Ovary (tissue), 10 donors: ENCODE measurements at places on chromosomes 3 and 15. TPM values are rescaled to one million over a fixed set of nuclear protein-coding genes. Genes with fewer than 3 reads are reported as not detected.

GRCh38 chr3:30530084-30530483, 76.3 kb upstream of the TGFBR2 start:
- H3K27me3 ChIP-seq, result no peaks in the 10 kb centered on the region
- no peak overlapping the region for H3K4me3 ChIP-seq
- H3K27ac ChIP-seq, result no peak overlapping the region

- no peak overlapping the region for H3K4me3 ChIP-seq
- no peaks in the 10 kb centered on the region for H3K36me3 ChIP-seq
- no peaks in the 10 kb centered on the region for H3K4me1 ChIP-seq
- H3K27ac ChIP-seq, result no peak overlapping the region
- DNase-seq, result no peak
These were observed 98.2 kb upstream of the DCBLD2 start for GRCh38 chr3:98999675-99000074.

GRCh38 chr3:165903885-165904630, 66.8 kb upstream of the BCHE start:
- no peaks in the 10 kb centered on the region for H3K4me1 ChIP-seq
- no peaks in the 10 kb centered on the region for H3K36me3 ChIP-seq
- no peak overlapping the region for H3K27ac ChIP-seq
- H3K4me3 ChIP-seq, result no peak overlapping the region
- no peaks in the 10 kb centered on the region for H3K27me3 ChIP-seq
- DNase-seq, result no peak

HIGD2B gene
- total RNA-seq, result not detected

TP63 gene
- total RNA-seq, result not detected

GOLGA8M gene
- total RNA-seq, result 5.5 TPM

DNA sequence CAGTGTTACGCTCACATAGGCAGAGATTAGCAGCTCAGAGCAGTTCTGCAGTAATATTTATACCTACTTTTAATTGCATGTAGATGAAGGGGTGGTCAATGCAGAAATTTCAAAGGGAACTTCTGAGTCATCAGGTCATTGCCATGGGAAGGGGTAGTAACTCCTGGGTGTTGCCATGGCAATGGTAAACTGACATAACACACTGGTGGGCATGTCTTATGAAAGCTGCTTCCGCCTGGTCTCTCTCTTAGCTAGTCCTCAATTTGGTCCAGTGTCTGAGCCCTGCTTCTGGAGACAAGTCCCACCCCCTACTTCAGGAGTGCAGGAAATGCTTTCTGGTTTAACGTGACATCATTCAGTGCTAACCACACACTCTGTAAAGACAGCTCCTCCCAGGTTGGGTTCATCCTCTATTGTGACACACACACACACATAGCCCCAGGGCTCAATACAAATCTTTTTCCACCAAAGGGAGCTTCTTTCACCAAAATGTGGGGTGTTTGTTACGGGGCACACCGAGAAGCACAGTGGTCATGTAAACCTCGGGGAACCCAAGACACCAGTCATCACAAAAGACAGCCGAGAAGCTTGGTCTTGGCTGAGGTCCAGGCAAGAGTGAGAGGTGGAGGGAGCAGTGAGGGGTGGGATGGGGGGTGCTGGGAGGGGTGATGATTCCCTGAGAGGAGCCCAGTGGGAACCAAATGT, 74.5 kb downstream of the TLE3 start:
- no peak for DNase-seq
- no peak overlapping the region for H3K27ac ChIP-seq
- H3K4me3 ChIP-seq, result no peak overlapping the region
- H3K4me1 ChIP-seq, result peaks cover 1% of the 10 kb centered on the region
